Subcutaneous preadipocyte (primary cell): ENCODE measurements at places on chromosomes 4 and X. TPM values are rescaled to one million over a fixed set of nuclear protein-coding genes. Genes with fewer than 3 reads are reported as not detected.

Gene HADH
- total RNA-seq, result 10.7 and 12.7 TPM in 2 replicates

Gene SPANXC
- not detected in 2 replicates for total RNA-seq

Gene DMRTC1
- not detected in 2 replicates for total RNA-seq

Gene ESX1
- not detected in 2 replicates for total RNA-seq

Gene ADAM29
- not detected in 2 replicates for total RNA-seq

Gene NCAPG
- total RNA-seq, result 35.6 and 51.6 TPM in 2 replicates

Gene SRPX2
- 78.2 and 99.2 TPM in 2 replicates for total RNA-seq

Gene DCX
- not detected in 2 replicates for total RNA-seq

Gene PDCL2
- not detected in 2 replicates for total RNA-seq

Gene CFAP299
- 0.37 and 2.7 TPM in 2 replicates for total RNA-seq

Gene SH2D1A
- total RNA-seq, result not detected in 2 replicates

Gene CLCN4
- 1.8 and 2.2 TPM in 2 replicates for total RNA-seq

Gene SLC10A3
- 28.0 and 28.7 TPM in 2 replicates for total RNA-seq

Gene NALF2
- not detected in 2 replicates for total RNA-seq

Gene CHRDL1
- 1.4 and 7.3 TPM in 2 replicates for total RNA-seq

Gene TNIP3
- 0.37 and 0.78 TPM in 2 replicates for total RNA-seq

Gene TMSB15A
- 1.1 and 1.4 TPM in 2 replicates for total RNA-seq

Gene ARAP2
- total RNA-seq, result under 0.01 TPM in 2 replicates

Gene CXXC4
- not detected in 2 replicates for total RNA-seq

Gene ELMOD2
- 18.7 and 19.4 TPM in 2 replicates for total RNA-seq

Gene PF4V1
- total RNA-seq, result 0.59 TPM in 1 of 2 replicates, not detected in the other

Gene GABRB1
- not detected in 2 replicates for total RNA-seq

Gene CORIN
- total RNA-seq, result under 0.01 and 0.73 TPM in 2 replicates

Gene ADH7
- not detected in 2 replicates for total RNA-seq
